RPMI7951 (cell line): ENCODE measurements at places on chromosomes 13 and 19.

- DNase-seq, result no peak
Measured at GRCh38 chr13:109725995-109726637, 60.3 kb downstream of the IRS2 start.

- DNase-seq, result no peak
Measured at GRCh38 chr19:41945135-41945766, 13.9 kb downstream of the RABAC1 start.

- no peak for DNase-seq
Measured at GRCh38 chr19:51542699-51543098, 11.2 kb upstream of the SIGLEC6 start.

DNA sequence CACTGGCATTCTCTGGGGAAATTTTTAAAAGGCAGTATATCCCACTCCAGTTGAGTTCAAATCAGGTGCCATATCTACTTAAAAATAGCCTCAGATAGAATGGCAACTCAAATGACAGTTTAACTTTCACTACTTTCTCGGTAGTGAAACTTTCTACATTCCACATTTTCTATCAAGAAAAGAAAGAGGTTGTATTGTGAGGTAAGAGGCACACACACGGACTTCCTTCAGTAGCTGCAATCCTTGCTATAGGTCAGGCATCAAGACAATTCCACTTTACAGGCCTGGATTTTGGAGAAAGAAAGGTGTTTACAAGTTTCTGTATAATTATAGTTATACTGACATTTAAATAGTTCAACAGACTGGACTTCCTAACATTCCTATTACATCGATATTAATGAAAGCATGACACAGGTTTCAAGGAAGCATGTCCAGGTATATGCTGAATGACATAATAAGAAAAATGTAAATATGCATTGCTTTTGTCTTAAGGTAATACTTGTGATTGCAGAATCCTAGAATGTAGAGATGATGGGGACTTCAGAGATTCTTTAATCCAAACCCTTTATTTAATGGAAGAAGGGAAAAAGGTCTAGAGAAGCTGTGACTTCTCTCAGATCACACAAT lies 5.2 kb downstream of the STARD13 start:
- no peak for DNase-seq
